ENCODE measurements at places on chromosomes 16 and 17. TPM values are rescaled to one million over a fixed set of nuclear protein-coding genes. Genes with fewer than 3 reads are reported as not detected.

The ZNF385C gene
- 0.39 TPM for total RNA-seq

The KRTAP4-5 gene
- total RNA-seq = not detected

The TRPV3 gene
- total RNA-seq = 0.57 TPM

The CBX4 gene
- 14.1 TPM for total RNA-seq

The KDM6B gene
- 101 TPM for total RNA-seq

The KRTAP2-3 gene
- total RNA-seq = not detected

The ADAP2 gene
- 10.5 TPM for total RNA-seq

The TELO2 gene
- total RNA-seq = 27.7 TPM

GRCh38 chr17:56943505-56944125 is 17.2 kb downstream of the COIL start:
- H3K27ac ChIP-seq = no peak overlapping the region
- H3K4me1 ChIP-seq = no peaks in the 10 kb centered on the region
- DNase-seq = peak; percentile 55

DNA sequence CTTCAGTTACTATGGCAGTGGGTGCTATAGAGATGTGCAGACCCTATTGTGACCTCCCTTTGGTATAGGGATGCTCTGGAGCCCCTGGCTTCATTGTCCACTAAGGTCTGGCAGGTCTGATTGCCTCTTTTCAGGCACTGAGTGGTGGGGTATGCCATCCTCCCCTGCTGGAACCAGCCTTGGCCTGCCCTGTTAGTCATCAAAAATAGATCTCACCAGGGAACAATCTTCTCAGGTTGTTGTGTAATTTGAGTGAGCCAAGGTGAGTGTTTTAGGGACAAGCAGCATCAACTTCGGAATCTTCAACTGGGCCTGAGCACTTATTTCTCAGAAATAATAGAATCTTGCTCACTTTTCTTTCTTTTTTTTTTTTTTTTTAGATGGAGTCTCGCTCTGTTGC is 19.6 kb downstream of the HMOX2 start:
- H3K27ac ChIP-seq = no peak overlapping the region
- no peaks in the 10 kb centered on the region for H3K27me3 ChIP-seq
- H3K36me3 ChIP-seq = peaks cover 15% of the 10 kb centered on the region
- H3K4me3 ChIP-seq = no peak overlapping the region
- H3K4me1 ChIP-seq = peaks cover 11% of the 10 kb centered on the region

DNA sequence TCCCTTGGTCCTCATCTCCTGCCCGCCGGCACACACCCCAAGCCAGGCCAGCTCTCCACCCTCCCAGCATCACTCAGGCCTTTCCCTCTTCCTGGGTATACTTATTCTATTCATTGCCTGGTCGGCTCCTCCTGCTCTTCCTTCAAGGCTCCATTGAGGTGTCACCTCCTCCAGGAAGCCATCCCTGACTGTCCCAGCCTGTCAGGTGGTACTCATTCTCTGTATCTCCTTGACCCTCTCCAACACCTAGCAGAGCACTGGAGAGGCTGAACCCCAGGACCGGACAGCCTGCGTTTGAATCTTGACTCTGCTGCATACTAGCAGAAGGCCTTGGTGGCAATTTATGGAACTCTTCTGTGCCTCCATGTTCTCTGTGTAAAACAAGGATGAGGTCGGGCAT is 428 bp upstream of the TNFRSF13B start:
- peaks cover 17% of the 10 kb centered on the region for H3K27me3 ChIP-seq
- H3K4me1 ChIP-seq = no peaks in the 10 kb centered on the region
- no peaks in the 10 kb centered on the region for H3K36me3 ChIP-seq

DNA sequence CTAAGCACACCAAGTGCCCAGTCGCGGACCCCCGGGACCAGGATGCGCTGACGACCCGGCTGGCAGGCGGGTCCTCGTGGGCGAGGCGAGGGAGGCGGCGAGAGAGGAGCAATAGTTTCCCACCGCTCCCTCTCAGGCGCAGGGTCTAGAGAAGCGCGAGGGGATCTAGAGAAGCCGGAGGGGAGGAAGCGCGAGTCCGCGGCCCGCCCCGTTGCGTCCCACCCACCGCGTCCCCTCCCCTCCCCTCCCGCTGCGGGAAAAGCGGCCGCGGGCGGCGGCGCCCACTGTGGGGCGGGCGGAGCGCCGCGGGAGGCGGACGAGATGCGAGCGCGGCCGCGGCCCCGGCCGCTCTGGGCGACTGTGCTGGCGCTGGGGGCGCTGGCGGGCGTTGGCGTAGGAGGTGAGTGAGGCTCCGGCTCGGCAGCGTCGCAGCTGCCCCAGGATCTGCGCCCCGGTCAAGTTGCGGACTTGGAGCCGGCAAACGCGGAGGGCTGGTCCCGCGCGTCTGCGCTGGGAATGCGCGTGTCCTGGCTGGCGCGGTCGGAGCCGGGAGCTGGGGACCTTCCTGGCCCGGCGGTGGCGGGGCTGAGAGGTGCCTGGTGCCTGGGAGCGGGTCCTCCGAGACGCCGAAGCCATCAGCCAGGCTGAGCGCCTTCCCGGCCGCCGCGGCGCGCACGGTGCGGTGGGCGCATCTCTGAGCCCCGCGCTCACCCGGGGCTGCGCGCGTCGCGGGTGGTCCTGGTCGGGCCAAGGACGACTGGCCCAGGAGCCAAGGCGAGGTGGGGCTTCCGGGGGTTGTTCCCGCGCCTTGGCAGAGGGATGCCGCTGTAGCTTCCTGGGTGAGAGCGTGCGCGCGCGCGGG is at the start of gene ITGB3:
ITGB3 (plus strand) TSS at position 287 of the 862 bp plus-strand sequence; CDS start at position 322, 35 bp downstream.
- H3K4me1 ChIP-seq = peaks cover 55% of the 10 kb centered on the region
- DNase-seq = no peak
- H3K27ac ChIP-seq = peak within 1 kb of the TSS; percentile 88
- H3K36me3 ChIP-seq = no peaks in the 10 kb centered on the region
- H3K4me3 ChIP-seq = peak within 1 kb of the TSS; percentile 81
- H3K27me3 ChIP-seq = no peaks in the 10 kb centered on the region

DNA sequence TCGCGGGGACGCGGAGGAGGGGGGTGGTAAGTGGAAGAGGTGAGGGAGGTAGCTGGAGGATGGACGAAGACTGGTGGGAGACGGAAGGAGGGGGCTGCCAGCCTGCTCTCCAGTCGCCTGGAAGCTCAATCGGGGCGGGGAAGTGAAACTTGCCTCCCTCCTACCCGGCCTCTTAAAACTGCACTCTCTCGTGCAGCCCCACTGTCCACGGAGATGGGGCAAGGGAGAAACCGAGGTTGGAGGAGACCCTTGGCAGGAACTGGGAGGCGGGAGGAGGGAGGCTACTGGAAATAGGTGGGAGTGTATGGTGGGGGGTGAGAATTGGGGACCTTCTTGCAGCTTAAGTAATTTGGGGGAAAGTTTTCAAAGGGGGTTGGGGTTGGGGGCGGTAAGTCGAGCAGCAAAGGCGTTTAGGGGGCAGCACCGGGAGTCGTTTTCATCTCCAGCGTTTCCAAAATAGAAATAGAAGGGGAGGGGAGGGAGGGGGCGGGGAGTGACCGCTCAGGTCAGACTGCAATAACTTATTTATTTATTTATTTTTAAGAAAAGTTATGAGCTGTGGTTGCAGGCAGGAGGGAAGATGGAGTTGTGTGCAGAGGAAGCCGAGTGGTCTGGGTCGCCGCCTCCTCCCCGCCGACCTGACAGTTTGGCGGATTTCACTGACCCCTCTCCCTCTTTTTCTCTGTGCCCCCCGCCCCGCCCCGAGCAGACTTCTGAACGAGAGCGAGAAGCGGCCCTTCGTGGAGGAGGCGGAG is 1.4 kb downstream of the SOX9 start:
- peaks cover 59% of the 10 kb centered on the region for H3K27me3 ChIP-seq
- H3K27ac ChIP-seq = no peak overlapping the region
- peak overlapping the region; percentile 65 for H3K4me3 ChIP-seq
- DNase-seq = no peak

- no peak for DNase-seq
- H3K36me3 ChIP-seq = no peaks in the 10 kb centered on the region
- no peaks in the 10 kb centered on the region for H3K4me1 ChIP-seq
- H3K27ac ChIP-seq = no peak overlapping the region
- H3K27me3 ChIP-seq = no peaks in the 10 kb centered on the region
- H3K4me3 ChIP-seq = no peak overlapping the region
Observed at GRCh38 chr16:3214904-3215600, 19.9 kb downstream of the ZNF200 start.

DNA sequence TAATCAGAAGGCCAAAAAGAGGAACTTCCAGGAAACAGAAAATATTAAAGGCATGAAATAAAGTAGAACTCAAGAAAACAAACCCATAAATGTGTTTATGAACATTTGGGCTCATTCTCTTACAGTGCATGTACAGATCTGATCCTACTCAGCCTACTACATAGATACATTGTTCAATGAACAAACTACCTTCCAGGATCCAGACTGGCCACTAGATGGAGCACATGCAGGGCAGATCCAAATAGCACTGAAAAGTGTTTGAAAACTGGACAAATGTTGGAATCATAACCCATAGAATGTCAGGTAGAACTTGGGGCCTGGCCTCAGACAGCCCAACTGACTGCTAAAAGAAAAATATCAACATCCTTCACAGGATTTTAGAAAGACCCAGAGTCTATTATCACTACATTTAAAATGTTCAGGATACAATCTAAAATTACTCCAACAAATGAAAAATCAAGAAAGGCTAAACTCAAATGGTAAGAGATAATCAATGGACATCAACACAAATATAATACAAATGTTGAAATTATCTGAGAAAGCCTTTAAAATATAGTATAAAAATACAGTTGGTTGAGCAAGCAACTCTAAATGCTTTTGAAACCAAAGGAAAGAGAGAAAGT is 122.4 kb upstream of the NUDT7 start:
- DNase-seq = peak; percentile 12
- H3K36me3 ChIP-seq = no peaks in the 10 kb centered on the region
- no peaks in the 10 kb centered on the region for H3K4me1 ChIP-seq
- H3K27ac ChIP-seq = no peak overlapping the region

- H3K4me3 ChIP-seq = no peak overlapping the region
- H3K27ac ChIP-seq = no peak overlapping the region
- DNase-seq = no peak
- H3K27me3 ChIP-seq = no peaks in the 10 kb centered on the region
- peaks cover 5% of the 10 kb centered on the region for H3K4me1 ChIP-seq
- no peaks in the 10 kb centered on the region for H3K36me3 ChIP-seq
Observed at GRCh38 chr16:11389631-11390565, 44.6 kb downstream of the RMI2 start.

GRCh38 chr16:66511602-66512271 is 38.2 kb downstream of the TK2 start:
- no peak for DNase-seq
- peak overlapping the region; percentile 22 for H3K27ac ChIP-seq
- H3K4me1 ChIP-seq = peaks cover 69% of the 10 kb centered on the region
- H3K4me3 ChIP-seq = no peak overlapping the region
- H3K36me3 ChIP-seq = peaks cover 24% of the 10 kb centered on the region
- H3K27me3 ChIP-seq = no peaks in the 10 kb centered on the region

- peaks cover 88% of the 10 kb centered on the region for H3K4me1 ChIP-seq
- peak overlapping the region; percentile 38 for H3K4me3 ChIP-seq
- DNase-seq = no peak
- peak overlapping the region; percentile 73 for H3K27ac ChIP-seq
- H3K36me3 ChIP-seq = no peaks in the 10 kb centered on the region
Observed at GRCh38 chr16:10558746-10559641, 21.4 kb downstream of the EMP2 start.

GRCh38 chr17:61456688-61457225 is 4.5 kb downstream of the TBX4 start:
- peaks cover 55% of the 10 kb centered on the region for H3K27me3 ChIP-seq
- H3K27ac ChIP-seq = no peak overlapping the region
- no peaks in the 10 kb centered on the region for H3K36me3 ChIP-seq
- H3K4me1 ChIP-seq = peaks cover 33% of the 10 kb centered on the region

- H3K27ac ChIP-seq = no peak overlapping the region
- no peaks in the 10 kb centered on the region for H3K36me3 ChIP-seq
- no peak for DNase-seq
- no peak overlapping the region for H3K4me3 ChIP-seq
- H3K27me3 ChIP-seq = no peaks in the 10 kb centered on the region
- H3K4me1 ChIP-seq = peaks cover 3% of the 10 kb centered on the region
Observed at GRCh38 chr16:19104607-19105006, 9.2 kb upstream of the ITPRIPL2 start.

- DNase-seq = no peak
- H3K4me3 ChIP-seq = no peak overlapping the region
- peak overlapping the region; percentile 50 for H3K27ac ChIP-seq
Observed at GRCh38 chr16:84786605-84787262, 33.1 kb upstream of the CRISPLD2 start.

GRCh38 chr16:85658504-85659326 is 30.0 kb downstream of the GINS2 start:
- H3K27me3 ChIP-seq = no peaks in the 10 kb centered on the region
- H3K27ac ChIP-seq = peak overlapping the region; percentile 28
- no peak overlapping the region for H3K4me3 ChIP-seq
- H3K4me1 ChIP-seq = peaks cover 20% of the 10 kb centered on the region
- DNase-seq = no peak
- H3K36me3 ChIP-seq = peaks cover 49% of the 10 kb centered on the region

- H3K4me1 ChIP-seq = peaks cover 31% of the 10 kb centered on the region
- H3K27ac ChIP-seq = peak overlapping the region; percentile 99
- peak overlapping the region; percentile 65 for H3K4me3 ChIP-seq
- no peak for DNase-seq
Observed at GRCh38 chr17:38825762-38826247, 684 bp upstream of the CWC25 start.

GRCh38 chr17:29070781-29071180 is 27.8 kb downstream of the PIPOX start:
- H3K4me3 ChIP-seq = no peak overlapping the region
- peaks cover 10% of the 10 kb centered on the region for H3K4me1 ChIP-seq
- H3K27me3 ChIP-seq = peaks cover 6% of the 10 kb centered on the region
- H3K27ac ChIP-seq = no peak overlapping the region
- DNase-seq = no peak

GRCh38 chr17:79841369-79842135 is 2.3 kb upstream of the CBX4 start:
- no peaks in the 10 kb centered on the region for H3K36me3 ChIP-seq
- no peak overlapping the region for H3K27ac ChIP-seq
- no peak for DNase-seq
- peaks cover 77% of the 10 kb centered on the region for H3K4me1 ChIP-seq
- H3K4me3 ChIP-seq = no peak overlapping the region
- peaks cover 42% of the 10 kb centered on the region for H3K27me3 ChIP-seq

DNA sequence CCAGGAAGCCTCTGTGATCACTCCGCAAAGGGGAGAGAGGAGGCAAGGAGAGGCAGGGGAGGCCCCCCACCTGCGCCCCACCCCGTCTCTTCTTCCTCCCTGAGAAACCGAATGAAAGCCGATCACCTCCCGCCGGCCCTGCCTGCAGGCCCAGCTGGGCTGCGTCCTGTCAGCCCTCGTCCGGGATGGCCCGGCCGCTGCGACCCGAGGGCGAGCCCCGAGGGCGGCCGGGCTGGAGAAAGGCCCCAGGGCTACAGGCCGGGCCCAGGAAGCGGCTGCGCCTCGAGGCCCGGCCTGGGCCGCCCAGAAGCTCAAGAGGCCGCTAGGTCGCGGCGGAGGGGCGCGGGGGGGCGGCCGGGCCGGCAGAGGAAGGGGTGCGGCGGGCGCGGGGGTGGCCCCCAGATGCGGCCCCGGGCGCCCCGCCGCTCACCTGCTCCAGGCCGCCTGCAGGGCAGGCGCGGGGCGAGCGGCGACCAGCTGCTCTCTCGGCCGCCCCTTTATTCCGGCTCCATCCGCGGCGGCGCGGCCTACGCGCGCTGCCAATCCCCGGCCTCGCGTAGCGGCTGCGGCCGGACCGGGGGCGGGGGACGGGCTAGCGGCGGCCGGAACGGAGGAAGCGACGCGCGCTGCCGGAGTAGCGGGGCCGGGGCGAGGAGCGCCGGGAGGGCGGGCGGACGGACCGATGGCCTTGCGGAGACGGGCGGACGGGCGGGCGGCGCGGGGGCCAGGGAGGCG is at the start of gene ZNF319:
ZNF319 (minus strand) TSS at position 702 of the 735 bp plus-strand sequence. CDS start 2,407 bp downstream, outside the sequence.
- peak within 1 kb of the TSS; percentile 90 for H3K27ac ChIP-seq
- H3K4me1 ChIP-seq = peaks cover 35% of the 10 kb centered on the region
- H3K4me3 ChIP-seq = peak within 1 kb of the TSS; percentile 78
- no peaks in the 10 kb centered on the region for H3K27me3 ChIP-seq
- peaks cover 43% of the 10 kb centered on the region for H3K36me3 ChIP-seq

- peaks cover 13% of the 10 kb centered on the region for H3K36me3 ChIP-seq
- H3K27me3 ChIP-seq = no peaks in the 10 kb centered on the region
- peak overlapping the region; percentile 100 for H3K27ac ChIP-seq
- H3K4me1 ChIP-seq = peaks cover 35% of the 10 kb centered on the region
- H3K4me3 ChIP-seq = peak overlapping the region; percentile 89
Observed at GRCh38 chr16:89873972-89874689, 739 bp downstream of the TCF25 start.
